ENCODE measurements at places on chromosomes 12 and 14.

- DNase-seq = no peak
Observed at GRCh38 chr12:101695706-101696105, 1.7 kb upstream of the CHPT1 start.

DNA sequence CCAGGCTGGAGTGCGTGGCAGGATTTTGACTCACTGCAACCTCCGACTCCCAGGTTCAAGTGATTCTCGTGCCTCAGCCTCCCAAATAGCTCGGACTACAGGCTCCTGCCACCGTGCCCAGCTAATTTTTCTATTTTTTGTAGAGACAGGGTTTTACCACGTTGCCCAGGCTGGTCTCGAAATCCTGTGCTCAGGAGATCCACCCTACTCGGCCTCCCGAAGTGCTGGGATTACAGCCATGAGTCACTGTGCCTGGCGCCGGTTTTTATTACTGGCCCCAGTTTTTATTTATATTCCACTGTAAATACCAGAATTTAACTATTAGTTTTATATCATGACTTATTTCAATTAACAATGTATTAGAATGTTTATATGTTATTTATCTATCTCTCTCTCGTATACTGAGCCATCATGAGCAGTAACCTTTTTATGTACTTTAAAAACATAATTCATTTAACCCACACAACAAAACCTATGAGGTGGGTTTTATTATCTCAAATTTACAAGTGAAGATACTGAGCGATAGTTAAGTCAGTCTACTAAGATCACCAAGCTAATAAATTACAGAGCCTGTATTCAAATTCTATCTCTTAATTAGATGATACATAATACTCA is 47.8 kb downstream of the HECTD1 start:
- DNase-seq = no peak

DNA sequence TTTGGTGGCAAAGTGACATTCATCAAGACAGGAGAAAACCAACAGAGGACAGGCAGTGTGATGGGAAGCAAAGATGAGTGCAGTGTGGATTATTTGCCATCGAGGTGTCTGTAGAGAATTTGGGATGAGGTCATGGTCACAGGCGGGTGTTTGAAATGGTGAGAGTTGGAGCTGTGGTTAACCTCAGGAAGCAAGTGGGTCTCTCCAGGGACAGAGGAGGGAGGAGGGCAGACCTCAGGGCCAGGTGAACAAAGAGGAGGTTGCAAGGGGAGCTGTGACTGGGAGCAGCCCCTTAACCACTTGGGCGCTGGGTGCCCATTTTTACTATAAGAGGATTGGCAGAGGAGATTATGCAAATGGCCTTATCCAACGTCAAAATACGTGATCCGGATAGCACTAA is 7.0 kb downstream of the FZD10 start:
- DNase-seq = no peak

GRCh38 chr12:4719821-4720636 is at the start of gene GALNT8:
TSS of gene GALNT8 (plus strand) at chr12:4720400. CDS start at chr12:4720678, 278 bp downstream.
- DNase-seq = no peak

- no peak for DNase-seq
Observed at GRCh38 chr12:6088921-6089747, 35.3 kb downstream of the VWF start.

GRCh38 chr14:96574633-96575632 is 72.8 kb downstream of the PAPOLA start:
- no peak for DNase-seq

GRCh38 chr12:59792647-59793046 is 196.8 kb downstream of the SLC16A7 start:
- no peak for DNase-seq

GRCh38 chr14:70392676-70393075 is 24.2 kb downstream of the SYNJ2BP start:
- no peak for DNase-seq

DNA sequence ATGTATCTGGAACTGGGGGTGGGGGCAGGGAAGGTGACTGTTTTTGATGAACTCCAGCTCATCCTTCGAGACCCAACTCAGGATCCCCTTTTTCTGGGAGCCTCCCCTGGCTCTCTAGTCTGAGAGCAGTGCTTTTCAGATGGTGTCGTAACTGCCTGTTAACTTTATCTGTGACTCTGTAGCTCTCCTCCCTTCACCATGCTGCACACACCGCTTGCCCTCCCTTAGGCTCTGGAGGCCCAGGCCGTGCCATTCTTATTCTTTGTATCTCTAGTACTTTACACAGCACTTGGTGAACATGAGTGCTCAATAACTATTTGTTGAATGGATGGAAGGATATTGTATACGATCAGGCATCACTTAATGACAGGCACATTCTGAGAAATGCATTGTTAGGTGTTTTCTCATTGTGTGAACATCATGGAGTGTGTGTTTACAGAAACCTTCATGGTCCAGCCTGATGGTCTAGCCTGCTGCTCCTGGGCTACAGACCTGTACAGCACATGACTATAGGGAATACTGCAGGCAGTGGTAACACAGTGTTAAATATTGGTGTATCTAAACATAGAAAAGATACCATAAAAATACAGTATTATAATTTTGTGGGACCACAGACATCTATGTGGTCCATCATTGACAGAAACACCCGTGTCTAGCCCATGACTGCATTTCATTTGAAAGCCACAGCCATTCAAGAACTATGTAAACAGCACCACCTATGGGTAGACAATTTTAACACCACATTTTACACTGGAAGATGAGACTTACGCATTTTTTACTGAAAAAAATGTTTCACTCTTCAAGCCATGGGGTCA is 91.8 kb downstream of the EML1 start:
- peak; percentile 91 for DNase-seq

DNA sequence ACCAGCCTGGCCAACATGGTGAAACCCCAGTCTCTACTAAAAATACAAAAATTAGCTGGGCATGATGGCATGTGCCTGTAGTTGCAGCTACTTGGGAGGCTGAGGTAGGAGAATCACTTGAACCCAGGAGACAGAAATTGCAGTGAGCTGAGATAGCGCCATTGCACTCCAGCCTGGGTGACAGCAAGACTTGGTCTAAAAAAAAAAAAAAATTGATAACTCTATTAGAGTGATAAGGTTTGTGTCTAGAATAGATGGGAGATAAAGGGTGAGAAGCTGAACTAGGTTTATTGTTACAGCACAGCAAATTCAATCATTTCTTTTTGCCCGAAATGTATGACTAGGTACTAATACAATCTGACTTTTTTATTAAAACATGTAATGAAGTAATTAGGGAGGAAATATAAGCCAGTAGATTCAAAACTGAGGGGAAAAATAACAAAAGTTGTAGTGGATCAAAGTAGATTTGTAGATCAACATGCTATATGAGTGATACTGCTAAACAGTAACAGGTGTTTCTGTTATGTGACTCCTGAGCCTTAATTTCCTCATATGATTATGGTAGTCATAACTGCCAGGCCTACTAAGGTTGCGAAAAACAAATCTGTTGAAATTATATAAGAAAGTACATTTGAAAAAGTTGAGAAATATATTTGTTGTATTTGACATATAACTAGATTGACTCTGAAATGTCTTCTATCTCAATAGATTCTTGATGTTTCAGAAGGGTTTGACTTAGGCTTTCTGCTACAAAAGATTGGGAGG is 83.6 kb downstream of the WNK1 start:
- DNase-seq = no peak

- DNase-seq = no peak
Observed at GRCh38 chr12:57552835-57553313, 3.0 kb downstream of the KIF5A start.

DNA sequence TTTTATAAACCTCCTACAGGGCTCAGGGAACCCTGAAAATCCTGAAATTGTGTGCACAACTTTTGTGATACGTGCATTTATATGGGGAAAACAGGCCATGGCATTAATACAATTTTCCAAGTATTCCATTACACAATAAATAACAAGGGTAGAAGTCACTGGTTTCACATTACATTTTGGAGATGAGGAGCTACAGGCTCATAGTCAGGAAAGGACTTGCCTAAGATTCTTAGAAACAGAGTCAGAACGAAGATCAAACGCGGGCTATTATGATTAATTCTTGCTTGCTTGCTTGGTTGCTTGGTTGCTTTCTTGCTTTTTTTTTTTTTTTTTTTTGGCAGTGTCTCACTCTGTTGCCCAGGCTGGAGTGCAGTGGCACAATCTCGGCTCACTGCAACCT is 16.7 kb downstream of the NOS1 start:
- DNase-seq = no peak

- no peak for DNase-seq
Observed at GRCh38 chr12:6303071-6303470, 7.4 kb upstream of the PLEKHG6 start.

GRCh38 chr14:96363751-96364336 is 518 bp downstream of the GSKIP start:
- peak; percentile 15 for DNase-seq

DNA sequence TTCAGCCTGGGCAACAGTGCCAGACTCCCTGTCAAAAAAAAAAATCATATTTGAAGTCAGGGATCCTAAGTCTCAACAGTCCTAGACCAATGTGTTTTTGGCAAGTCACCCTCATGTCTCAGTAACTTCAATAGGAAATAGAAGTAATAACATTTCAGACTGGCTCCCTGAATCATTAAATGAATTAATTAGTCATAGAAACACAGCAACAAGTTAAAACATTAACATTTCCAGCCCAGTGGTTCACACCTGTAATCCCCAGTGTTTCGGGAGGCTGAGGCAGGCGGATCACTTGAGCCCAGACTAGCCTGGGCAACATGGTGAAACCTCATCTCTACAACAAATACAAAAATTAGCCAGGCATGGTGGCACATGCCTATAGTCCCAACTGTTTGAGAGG is 125.2 kb downstream of the GTF2A1 start:
- DNase-seq = no peak

DNA sequence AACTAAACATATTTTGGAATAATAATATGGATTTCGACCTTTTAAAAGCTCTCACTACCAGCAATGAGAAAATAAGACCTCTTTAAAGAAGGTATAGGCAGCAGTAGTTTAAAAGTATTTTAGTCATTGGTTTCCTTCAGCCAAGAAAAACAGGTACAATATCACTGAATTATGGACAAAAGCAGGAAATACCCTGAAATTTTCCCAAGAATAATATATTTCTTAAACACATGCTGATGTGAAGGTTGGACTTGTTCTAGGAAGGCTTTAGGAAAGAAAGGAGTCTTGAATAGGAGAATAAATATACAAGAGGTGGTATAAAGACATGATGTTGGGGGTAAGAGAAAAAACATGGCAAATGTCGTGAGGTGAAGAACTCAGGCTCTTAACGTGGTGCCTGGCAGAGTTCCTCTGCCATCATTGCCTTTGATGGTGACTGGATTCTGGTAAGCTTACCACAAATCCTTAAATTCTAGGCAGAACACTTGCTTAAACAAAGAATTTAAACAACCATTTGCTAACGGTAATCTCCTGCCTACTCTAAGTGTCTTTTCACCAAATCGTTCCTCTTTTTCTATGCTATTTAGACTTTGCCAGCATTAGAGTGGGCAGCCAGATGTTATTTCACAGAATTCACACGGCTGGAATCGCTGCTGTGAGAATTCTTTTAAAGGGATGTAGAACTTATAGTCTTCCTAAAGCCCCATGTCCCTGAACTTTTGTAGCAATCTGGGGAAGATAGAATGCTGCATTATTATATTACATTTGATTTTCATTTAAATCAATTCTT is 11.9 kb upstream of the NUDT4 start:
- DNase-seq = no peak

GRCh38 chr12:2408262-2408661 is 355.5 kb downstream of the CACNA1C start:
- DNase-seq = no peak

DNA sequence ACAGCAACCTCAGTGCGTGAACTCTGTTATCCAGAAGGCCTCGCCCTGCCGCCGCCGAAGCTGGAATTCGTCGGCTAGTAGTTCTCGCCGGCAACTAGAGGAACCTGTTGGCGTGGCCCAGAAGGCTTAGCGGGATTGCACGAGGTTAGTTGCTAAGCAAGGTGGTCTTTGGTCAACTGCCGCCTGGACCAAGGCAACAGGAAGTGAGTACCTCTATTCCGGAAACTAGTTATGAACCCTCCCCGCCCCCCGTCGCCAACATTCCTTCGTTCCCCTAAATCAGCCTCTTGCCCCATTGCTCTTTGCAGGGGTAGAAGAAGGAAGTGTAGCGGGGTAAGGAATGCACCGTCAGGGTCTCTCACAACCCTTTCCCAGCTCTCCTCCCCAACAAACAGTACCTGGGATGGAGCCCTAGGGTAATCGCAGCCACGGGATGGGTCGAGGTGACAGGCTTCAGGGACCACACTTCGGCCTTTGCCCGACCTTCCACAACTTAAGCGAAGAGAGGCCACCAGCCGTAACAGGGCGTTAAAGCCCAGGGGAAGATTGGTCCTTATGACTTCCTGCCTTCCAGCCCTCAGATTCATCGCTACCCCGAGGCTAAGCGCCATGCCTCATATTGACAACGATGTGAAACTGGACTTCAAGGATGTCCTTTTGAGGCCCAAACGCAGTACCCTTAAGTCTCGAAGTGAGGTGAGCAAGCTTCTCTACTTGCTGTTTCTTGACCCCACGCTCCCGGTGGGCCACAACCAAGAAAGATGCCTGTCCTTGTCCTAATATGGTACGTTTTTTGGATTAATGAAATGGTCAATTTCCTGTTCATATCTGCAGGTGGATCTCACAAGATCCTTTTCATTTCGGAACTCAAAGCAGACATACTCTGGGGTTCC is at the start of gene GMPR2:
TSS of gene GMPR2 (plus strand) at position 285 of the 893 bp plus-strand sequence. CDS start at position 610, 325 bp downstream.
- no peak for DNase-seq

DNA sequence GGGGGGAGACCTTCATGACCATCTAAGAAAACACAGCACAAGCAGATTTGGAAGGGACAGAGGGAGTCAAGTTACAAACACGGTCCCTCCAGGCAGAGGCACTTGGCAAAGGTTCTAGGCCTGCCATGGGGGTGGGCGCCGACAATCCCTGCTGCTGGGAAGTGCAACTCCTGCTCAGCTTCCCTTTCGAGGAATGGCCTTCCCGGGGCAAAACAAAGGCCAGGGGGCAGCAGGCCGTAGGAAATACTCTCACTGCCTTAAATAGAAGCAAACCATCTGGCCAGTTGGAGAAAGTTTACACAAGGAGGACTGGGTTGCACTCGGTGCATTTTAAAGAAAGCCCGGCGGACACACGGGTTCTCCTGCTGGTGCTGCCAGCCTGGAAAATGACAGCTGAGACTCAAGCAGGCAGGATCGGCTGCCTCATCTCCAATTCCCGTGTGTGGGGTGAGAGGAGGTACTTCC is 65.8 kb downstream of the ITPK1 start:
- DNase-seq = no peak

- DNase-seq = no peak
Observed at GRCh38 chr12:67647181-67647798, 1.3 kb upstream of the DYRK2 start.

DNA sequence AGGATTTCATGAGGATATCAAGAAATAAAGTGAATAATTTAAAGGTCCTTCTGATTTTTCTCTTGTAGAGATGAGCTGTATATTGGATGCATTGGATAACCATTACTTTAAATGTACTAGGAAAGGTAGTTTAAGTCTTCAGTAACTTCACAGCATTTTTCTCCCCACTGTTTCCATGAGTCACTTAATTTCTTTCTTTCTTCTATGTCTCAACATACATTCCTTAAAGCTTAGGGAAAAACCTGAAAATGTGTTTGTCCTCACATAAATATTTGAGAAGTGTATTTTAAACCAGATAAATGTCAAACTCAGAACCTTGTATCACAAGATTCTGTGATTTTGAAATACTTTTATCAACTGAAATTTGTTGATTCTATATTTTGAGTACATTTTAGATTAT is 1970.2 kb upstream of the FLRT2 start:
- no peak for DNase-seq

GRCh38 chr12:54046809-54047159 is 6.9 kb upstream of the HOXC4 start:
- no peak for DNase-seq

All from pons (tissue), 1 donor.